ENCODE measurements at places on chromosomes 13 and 19.
A peak's percentile ranks its signal among the peaks of the same experiment; 100 is the strongest.

GRCh38 chr13:107585469-107586180 lies 629.7 kb downstream of the LIG4 start:
- DNase-seq, result no peak

DNA sequence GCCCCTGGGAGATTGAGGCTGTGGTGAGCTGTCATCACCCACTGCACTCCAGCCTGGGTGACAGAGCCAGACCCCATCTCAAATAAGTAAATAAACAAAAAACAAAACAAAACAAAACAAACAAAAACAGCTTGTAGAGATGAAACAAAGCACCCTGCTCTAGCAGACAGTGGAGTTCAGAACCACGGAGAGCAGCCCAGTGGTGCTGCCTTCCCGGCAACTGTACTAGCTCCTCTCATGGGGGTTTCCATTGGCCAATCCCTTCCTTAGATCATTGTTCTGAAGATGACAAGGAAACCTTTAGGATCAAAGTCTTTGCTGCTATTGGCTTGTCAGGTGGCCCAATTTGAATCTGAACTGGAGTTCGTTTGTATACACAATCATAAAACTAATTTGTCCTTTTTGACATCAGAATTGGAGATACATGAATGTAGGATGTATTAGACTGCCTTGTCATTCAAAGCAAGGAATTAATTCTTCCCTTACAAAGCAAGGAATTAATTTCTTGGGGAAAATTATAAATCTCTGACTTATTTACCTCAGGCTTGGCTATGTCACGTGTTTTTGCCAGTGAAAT lies 19.7 kb upstream of the SYCN start:
- peak; percentile 19 for DNase-seq

- no peak for DNase-seq
Measured at GRCh38 chr13:74203576-74203975, 69.4 kb upstream of the KLF12 start.

DNA sequence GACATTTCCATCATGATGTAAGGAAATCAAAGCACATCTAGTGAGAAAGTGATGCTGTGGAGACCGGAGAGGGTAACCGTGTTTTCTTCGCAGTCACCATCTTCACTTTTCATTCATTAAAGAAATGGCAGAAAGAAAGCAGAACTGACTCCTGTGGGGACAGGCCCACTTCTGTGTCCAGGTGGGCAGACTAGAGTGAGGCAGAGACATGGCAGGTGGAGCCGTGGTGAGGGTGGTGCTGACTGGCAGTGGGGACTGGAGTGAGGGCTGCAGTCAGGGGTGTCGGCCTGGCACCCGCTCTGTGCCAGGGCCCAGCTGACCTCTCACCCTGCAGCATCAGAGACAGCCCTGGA lies 71.4 kb upstream of the MCF2L start:
- no peak for DNase-seq

- DNase-seq, result no peak
Measured at GRCh38 chr13:41028051-41028450, 8.9 kb upstream of the ELF1 start.

- no peak for DNase-seq
Measured at GRCh38 chr13:106056851-106057250, 478.6 kb downstream of the EFNB2 start.

- DNase-seq, result no peak
Measured at GRCh38 chr19:38264486-38265212, at the start of gene SPINT2. SPINT2 (plus strand) TSS chr19:38264573; CDS start chr19:38264893, 320 bp downstream.

DNA sequence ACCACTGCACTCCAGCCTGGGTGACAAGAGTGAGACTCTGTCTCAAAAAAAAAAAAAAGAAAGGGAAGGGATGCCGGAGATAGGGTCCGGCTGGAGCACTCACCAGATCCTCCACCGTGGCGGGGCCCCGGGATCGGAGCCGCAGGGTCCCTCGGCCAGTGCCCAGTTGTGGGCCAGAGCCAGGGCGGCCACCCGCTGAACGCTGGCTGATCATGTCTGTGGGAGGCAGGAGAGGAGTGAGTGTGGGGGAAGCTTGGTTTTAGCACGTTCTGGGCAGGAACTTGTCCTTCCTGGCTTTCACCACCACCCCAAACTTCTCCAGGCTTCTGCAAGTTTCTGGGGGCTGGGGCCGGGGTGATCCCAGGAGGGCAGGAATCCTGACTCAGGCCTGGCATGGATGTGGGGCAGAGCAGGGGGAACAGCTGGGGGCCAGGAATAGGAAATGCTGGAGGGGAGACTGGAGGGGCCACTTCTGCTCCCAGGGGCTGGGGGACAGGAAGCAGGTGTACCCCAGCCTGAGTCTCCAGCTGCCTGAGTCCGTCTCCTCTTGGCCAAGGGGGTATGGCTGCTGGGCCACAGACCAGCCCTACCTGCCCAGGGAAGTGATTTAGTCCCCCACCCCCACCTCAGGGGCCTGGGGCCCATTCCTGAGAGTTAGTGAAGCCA lies 4.3 kb upstream of the PTGER1 start:
- DNase-seq, result no peak

DNA sequence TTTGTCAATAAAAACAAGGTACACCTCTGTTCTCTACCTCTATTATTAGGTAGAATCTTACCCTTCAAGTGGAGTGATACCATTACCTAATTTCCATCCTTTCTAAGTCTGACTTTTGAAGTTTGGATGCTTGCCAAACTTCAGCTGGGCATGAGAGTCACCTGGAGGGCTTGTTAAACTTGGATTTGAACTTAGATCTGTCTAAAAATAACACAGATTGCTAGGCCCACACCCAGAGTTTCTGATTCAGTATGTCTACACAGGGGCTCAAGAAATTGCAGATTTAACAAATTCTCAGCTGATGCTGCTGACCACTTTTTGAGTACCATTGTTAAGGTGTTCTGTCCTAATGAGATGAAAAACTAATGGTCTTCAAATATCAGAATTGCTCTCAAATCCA lies 512.2 kb downstream of the LMO7 start:
- DNase-seq, result no peak

- DNase-seq, result no peak
Measured at GRCh38 chr13:75139291-75139690, 342.7 kb downstream of the TBC1D4 start.

DNA sequence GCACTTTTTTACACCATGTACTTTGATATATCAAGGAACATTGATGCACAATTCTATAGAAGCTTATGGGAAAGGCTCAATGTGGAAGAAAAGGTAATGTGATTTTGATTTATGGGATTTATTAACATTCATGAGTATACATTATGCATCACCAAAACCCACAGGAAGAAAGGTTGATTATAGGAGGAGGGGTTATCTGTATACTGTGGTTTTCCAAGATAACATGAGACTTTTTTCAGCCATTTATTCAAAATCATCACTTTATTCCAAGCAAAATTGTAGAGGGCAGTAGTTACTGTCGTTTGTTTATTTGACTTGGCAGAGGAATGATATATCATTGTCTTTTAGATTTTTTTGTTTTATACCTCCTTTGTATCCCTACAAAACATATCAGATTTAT lies 54.9 kb downstream of the WDFY2 start:
- DNase-seq, result no peak

- DNase-seq, result no peak
Measured at GRCh38 chr13:99847318-99847750, 124.2 kb downstream of the ZIC5 start.

DNA sequence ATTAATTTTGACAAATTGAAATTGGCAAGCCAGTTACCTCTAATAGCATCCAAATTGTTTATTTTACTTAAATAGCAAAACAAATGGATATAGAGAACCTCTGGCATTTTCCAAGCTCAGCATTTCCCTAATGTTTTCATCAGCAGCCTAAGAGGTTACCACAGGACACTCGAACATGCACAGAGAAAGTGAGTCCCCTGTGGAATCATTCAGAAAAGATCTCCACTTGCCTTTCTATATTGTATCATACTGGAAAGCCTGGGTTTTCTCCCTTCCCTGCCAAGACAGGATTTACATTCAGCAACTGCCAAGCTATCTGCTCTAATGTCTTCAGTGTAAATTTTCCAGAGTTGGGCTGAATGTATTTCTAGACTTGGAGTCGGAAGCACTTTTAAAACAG lies 188.9 kb downstream of the KCTD12 start:
- no peak for DNase-seq

DNA sequence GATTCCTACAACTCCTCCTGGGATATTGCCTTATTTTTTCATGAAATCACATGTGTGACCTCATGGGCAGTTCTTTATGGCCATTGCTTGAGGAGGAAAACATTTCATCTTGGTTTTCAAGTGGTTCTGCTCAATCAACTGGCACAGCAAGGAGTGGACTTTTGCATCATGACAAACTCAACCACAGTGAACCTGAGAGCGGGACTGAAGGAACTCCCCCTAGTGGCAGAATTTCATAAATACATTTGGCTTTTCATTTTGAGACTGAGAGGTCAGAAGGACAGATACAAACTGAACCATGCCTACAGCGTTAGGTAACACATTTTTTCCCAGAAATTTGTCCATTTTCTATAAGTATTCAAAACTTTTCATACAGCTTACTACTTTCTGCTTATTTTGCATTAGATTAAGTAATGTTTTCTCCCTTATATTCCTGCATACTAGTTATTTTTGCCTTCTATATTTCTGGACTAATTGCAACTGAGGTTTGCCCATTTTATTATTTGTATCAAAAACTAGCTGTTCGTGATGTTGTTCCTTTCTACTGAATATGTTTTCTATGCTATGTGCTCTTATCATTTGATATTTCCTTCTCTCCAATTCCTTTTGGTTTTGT lies 13.4 kb upstream of the SIGLEC12 start:
- DNase-seq, result peak; percentile 33

- peak; percentile 70 for DNase-seq
Measured at GRCh38 chr19:40614622-40615411, 13.6 kb downstream of the LTBP4 start.

DNA sequence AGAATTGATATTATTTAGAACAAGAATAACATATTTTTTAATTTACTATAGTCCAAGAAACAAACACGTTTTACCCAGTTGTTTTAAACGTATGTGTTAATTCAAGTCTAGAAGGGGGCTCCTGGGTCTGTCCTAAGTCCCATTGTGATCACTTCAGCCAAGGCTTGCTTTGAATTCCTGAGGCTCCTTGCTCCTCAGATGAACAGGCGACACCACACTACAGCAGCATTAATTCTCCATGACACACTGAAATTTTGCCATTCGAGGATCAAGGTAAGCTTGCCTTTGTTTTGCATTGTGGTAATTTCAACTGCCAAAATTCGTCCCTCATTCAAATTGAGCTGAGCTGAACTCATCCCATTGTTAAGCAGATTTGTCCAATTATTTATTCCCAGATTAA lies 1442.6 kb downstream of the SLITRK5 start:
- no peak for DNase-seq

GRCh38 chr13:39692660-39693438 lies 37.4 kb downstream of the COG6 start:
- DNase-seq, result no peak

- no peak for DNase-seq
Measured at GRCh38 chr13:61935710-61936109, 520.1 kb upstream of the PCDH20 start.

DNA sequence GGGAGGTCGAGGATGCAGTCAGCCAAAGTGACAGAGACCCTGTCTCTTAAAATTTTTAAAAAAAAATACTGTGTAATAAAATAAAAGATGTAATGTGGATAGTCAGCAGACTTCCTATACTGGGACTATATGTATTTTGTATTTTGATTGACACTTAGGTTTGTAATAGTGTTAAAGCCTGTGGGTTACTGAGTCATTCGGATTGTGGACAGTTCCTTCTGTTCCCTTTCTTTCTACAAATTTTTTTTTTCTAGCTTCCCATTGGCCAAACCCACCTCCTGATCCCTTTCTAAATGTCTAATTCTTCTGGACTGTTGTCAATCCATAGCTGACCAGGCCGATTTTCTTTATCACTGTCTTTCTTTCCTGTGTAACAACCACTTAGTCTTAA lies 108.0 kb downstream of the DNAJC3 start:
- DNase-seq, result no peak

DNA sequence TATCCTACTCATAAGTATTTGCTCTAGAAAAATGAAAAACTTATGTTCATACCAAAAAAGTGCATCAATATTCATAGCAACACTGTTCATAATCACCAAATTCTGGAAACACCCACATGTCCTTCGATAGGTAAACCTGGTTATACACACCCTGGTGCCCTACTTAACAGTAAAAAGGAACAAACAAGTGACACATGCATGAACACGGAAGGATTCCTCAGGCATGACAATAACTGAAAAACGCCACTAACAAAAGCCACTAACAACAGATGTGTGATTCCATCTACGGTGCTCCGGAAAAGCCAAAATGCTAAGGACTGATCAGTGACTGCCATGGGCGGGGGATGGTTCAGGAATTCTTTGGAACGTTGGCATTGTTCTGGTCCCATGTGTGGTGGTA lies 65.5 kb downstream of the STK24 start:
- DNase-seq, result peak; percentile 55

DNA sequence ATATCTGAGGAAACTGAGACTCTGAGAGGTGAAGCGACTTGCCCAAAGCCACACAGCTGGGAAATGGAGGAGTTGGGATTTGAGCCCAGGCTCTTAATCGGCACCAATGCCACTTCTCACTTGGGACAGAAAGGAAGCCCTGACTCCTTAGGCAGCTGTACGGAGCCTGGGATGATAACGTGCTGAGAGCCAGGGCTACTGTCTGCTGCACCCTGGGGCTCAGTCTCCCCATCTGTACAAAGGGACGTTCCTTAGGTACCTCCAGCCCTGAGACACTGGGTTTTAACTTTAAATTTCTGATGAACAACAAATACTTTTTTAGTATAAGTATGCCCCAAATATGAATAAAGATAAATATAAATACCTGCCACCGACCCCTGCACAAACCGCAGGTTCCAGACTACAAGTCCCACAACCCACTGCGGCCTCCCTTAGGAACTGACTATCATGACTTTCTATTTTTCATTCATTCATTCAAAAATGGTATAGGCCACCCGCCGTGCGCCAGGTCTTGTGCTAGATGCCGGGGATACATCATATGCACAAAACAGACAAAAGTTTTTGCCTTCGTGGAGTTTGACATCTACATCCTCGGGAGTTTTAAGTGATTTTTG lies 776 bp upstream of the NCLN start:
- no peak for DNase-seq

DNA sequence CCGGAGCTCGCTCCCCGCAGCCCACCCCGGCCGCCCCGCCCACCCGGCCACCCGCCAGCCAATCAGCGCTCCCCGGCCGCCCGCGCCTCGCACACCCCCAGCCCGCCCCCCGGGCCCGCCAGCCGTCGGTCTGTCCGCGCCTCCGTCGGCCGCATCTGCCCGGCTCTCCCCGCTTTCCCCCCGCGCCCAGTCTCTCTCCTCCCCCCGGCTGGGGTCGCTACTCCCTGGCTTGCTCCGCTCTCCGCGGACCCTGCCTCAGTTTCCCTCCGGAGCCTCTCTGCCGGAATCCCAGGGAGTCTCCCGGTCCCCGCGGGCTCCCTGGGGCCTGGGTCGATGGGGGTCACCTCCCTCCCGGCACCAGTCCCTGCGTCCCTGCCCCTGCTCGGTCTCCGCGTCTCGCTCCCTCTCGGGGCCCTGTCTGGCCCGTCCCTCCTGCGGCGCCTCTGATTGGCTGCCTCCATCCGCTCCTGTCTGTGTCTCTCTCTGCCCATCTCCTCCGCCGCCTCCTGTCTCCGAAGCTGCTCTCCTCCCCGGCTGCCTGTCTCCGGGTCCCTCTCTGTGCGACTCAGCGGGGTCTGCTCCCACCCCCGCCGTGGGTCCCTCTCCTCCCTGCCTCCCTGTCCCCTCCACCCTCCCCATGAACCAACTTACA lies 484 bp downstream of the IL11 start:
- no peak for DNase-seq

All from CD4-positive, alpha-beta memory T cell (primary cell).